ENCODE measurements at places on chromosomes 11 and 22. TPM values are rescaled to one million over a fixed set of nuclear protein-coding genes. Genes with fewer than 3 reads are reported as not detected.

YDJC gene
- 28.4 TPM for total RNA-seq

GLYATL2 gene
- 14.5 TPM for total RNA-seq

C11orf21 gene
- total RNA-seq = not detected

TMEM151A gene
- total RNA-seq = not detected

OR6Q1 gene
- total RNA-seq = not detected

ME3 gene
- total RNA-seq = 5.7 TPM

TEX54 gene
- not detected for total RNA-seq

OR2AT4 gene
- not detected for total RNA-seq

ABCG4 gene
- not detected for total RNA-seq

RASL10A gene
- total RNA-seq = not detected

UBQLN3 gene
- total RNA-seq = not detected

OR8D4 gene
- total RNA-seq = not detected

ALDH3B2 gene
- total RNA-seq = not detected

CHID1 gene
- 88.2 TPM for total RNA-seq

TMEM191C gene
- total RNA-seq = not detected
